ENCODE measurements at places on chromosomes 11 and 22.

GRCh38 chr22:37604875-37605274 is 3.8 kb upstream of the GGA1 start:
- no peak for DNase-seq

DNA sequence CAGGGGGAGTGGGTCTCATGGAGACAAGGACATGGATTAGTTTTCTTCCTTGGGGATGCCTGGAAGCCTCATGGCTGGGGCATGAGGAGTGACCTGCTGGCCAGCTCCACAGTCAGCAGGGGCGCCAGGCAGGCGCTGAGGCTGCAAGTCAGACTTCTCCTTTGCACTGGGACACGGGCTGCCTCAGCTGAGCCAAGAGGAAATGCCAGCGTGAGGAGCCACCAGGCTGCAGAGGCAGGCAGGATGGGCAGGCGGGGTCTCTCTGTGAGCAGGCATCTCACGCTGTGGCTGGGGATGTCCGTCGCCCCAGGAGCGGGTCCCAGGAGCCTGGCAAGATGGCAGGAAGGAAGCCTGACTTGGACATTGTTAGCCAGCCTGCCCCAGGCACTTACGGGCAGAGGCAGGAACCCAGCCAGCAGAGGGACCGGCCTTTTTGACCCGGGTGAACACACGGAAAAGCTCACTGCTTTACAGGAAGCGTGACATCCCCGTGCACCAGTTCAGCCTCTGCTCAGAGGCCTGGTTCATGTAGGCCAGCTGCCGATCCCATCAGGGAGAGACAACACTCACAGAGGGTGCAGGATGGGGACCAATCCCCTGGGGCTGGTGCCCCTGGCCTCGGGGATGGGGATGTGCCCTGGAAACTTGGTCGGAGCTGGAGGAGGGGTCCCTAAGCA is 10.2 kb downstream of the GNB1L start:
- no peak for DNase-seq

GRCh38 chr11:32847511-32847910 is 17.8 kb downstream of the PRRG4 start:
- no peak for DNase-seq

DNA sequence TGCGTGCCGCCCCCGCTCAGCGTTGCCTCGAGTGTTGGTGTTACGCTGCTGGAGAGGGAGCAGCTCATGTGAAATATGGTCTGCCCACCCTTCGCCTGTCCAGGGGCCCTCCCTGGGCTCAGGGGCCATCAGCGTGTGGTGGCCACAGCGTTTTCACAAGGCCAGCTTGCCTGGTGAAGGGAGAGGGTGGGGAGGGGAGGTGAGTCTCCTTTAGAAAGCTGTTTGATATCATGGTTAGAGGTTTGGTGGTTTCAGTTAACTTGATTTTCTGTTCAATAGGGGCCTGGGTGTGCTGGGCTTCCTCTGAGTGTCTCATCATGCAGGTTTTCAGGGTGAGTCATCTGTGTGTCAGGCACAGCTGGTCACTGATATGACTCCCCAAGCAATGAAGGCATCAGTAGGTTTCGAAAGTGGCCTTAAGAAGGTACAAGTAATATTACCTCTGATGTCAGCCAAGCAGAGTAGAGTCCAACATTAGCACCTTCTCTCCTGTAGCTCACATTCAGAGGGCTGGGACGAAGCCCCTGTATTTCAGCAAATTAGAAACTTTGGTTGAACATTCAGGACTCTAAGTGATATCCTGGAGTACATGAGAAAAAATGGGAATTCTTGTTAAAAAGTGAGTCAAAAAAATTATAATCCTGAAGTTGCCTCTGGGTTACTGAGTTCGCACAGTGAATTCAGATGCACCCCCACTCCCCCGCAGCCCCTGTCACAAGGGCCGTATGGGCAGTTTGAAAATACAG is 172.5 kb downstream of the TBC1D22A start:
- no peak for DNase-seq

DNA sequence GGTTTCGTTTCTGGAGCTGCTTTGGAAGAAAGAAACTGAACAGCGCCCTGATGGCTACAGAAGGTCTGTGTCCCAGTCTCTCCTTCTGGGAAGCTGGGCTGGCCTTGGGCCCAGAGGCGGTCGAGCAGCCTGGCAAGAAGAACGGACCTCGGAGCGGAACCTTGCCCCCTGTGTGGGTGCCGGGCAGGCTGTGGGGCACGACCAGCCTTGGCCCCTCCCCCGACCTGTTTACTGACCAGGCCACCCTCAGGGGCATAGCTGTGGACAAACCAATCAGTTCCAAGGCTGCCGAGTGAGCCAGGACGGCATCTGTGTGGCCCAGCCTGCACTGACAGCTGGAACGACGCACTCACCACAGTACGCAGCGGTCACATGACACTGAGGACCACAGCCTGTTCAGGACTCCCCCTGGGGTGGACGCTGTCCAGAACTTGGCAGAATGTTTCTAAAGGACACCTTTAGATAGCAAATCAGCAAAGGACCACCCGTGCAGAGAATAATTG is 7.2 kb downstream of the PIM3 start:
- peak; percentile 30 for DNase-seq

DNA sequence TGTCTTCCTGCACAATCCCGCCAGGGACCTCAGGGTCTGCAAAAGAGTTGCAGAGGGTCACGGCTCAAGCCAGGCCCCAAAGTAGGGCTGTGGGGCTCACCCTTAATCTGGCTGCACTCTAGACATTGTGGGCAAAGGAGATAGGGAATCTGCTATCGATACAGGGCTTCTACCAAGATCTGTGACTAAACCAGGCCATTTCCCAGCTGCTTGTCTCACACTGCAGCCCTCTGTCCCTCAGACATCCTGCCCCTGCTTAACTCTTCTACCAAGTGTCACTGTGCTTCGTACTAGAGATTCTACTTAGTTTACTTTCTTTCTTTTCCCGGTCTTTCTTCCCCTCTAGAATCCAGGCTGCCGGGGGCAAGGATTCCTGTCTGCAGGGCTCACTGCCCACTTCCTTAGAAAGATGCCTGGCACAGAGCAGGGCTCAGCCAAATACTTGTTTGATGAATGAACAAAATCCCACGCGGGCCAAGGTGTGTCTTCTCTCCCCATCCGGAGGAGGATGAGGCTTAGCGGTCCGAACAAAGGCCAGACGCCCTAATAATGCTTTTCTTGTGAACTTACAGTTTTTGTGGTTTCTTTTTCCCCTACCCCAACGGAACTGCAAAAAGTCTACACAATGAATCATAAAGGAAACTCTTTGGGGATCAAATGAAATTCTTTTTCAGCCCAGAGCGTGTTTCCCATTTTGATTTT is 61.3 kb upstream of the ANO1 start:
- no peak for DNase-seq

DNA sequence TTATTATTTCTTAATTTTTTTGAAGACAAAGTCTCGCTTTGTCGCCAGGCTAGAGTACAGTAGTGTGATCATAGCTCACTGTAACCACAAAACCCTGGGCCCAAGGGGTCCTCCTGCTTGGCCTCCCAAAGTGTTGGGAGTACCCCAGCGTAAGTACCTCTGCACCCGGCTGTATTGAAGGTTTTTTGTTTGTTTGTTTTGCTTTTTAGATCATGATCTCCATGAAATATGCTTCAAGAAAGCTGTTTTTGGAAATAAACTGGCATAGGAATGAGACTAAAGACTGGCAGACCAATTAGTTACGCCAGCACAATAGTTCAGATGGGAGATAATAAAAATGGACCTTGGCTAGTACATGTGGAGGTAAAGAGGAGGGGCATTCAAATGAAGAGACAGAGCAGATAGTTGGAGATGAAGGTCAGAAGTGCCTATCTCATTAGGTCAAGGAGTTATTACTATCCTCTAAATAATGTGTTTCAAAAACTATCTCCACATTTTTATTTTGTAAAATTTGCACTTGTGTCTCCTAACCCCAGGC is 4.1 kb upstream of the MRPL48 start:
- DNase-seq, result no peak
